ENCODE measurements at places on chromosomes 16 and 17. TPM values are rescaled to one million over a fixed set of nuclear protein-coding genes. Genes with fewer than 3 reads are reported as not detected.

- H3K4me3 ChIP-seq = no peak overlapping the region
- DNase-seq = no peak
- peaks cover 5% of the 10 kb centered on the region for H3K36me3 ChIP-seq
- peak overlapping the region; percentile 4 for H3K27ac ChIP-seq
- no peaks in the 10 kb centered on the region for H3K27me3 ChIP-seq
- H3K4me1 ChIP-seq = peaks cover 6% of the 10 kb centered on the region
Measured at GRCh38 chr17:17798010-17798556, 38.7 kb downstream of the SREBF1 start.

DNA sequence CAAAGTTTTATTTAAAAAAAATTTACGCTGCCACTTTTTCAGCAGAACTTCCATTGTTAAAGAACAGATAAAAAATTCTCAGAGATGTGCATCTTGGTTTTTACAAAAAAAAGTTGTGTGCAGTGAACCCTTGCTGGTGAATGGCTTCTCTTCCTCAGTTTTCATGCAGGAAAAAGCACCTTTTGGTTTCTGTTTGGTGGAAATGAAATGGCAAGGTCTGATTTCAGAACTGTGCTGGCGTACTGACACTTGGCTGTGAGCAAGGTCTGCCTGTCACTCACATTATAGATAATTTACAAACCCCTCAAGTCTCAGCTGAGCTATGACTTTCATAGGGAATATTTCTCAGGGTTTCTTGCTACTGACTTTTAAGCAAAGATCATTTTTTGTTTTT is 5.7 kb upstream of the SALL1 start:
- no peak for DNase-seq
- H3K4me1 ChIP-seq = peaks cover 4% of the 10 kb centered on the region
- peaks cover 54% of the 10 kb centered on the region for H3K27me3 ChIP-seq
- H3K4me3 ChIP-seq = no peak overlapping the region

GRCh38 chr16:74842413-74842812 is 67.8 kb upstream of the FA2H start:
- peaks cover 2% of the 10 kb centered on the region for H3K4me1 ChIP-seq
- H3K27ac ChIP-seq = no peak overlapping the region
- no peaks in the 10 kb centered on the region for H3K36me3 ChIP-seq
- no peak overlapping the region for H3K4me3 ChIP-seq
- DNase-seq = no peak

Gene SCNN1B
- total RNA-seq = not detected

- H3K27ac ChIP-seq = no peak overlapping the region
- H3K36me3 ChIP-seq = no peaks in the 10 kb centered on the region
- DNase-seq = no peak
- H3K4me3 ChIP-seq = no peak overlapping the region
Measured at GRCh38 chr17:65772989-65773388, 211.5 kb upstream of the AXIN2 start.

GRCh38 chr16:50530277-50531236 is 17.6 kb upstream of the NKD1 start:
- no peaks in the 10 kb centered on the region for H3K4me1 ChIP-seq
- H3K4me3 ChIP-seq = no peak overlapping the region
- no peak overlapping the region for H3K27ac ChIP-seq
- H3K27me3 ChIP-seq = peaks cover 22% of the 10 kb centered on the region
- DNase-seq = no peak

Gene OR4D1
- 0.72 TPM for total RNA-seq

- peaks cover 10% of the 10 kb centered on the region for H3K27me3 ChIP-seq
- DNase-seq = no peak
- no peak overlapping the region for H3K4me3 ChIP-seq
- H3K36me3 ChIP-seq = no peaks in the 10 kb centered on the region
- no peaks in the 10 kb centered on the region for H3K4me1 ChIP-seq
Measured at GRCh38 chr16:23290189-23291062, 11.7 kb upstream of the SCNN1B start.

DNA sequence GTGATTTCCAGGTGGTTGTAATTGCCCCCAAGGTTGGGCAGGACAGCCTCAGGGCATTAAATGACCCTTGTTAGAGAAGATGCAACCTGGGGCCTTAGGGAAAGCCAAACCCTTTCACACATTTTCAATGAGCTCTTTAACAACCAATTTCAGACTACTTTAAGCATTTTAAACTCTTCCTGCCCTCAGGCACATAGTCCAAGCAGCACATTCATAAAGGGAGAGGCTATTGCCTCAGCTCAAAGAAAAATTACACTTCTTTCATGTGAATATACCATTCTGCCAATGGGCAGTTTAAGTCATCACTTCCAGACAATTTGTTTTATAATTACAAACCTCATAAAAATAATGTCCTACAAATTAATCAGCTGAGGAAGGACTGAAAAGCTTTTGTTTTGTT is 544.5 kb downstream of the NPIPA7 start:
- no peak overlapping the region for H3K27ac ChIP-seq
- DNase-seq = no peak
- H3K4me1 ChIP-seq = no peaks in the 10 kb centered on the region
- no peaks in the 10 kb centered on the region for H3K36me3 ChIP-seq

GRCh38 chr16:25996052-25996451 is 304.3 kb downstream of the HS3ST4 start:
- H3K36me3 ChIP-seq = no peaks in the 10 kb centered on the region
- H3K4me3 ChIP-seq = no peak overlapping the region
- no peak for DNase-seq
- H3K27ac ChIP-seq = no peak overlapping the region
- no peaks in the 10 kb centered on the region for H3K4me1 ChIP-seq
- H3K27me3 ChIP-seq = peaks cover 7% of the 10 kb centered on the region

Gene DNAJA3
- total RNA-seq = 52.2 TPM

Gene DNAAF1
- not detected for total RNA-seq

Gene ZFP3
- total RNA-seq = 8.3 TPM

DNA sequence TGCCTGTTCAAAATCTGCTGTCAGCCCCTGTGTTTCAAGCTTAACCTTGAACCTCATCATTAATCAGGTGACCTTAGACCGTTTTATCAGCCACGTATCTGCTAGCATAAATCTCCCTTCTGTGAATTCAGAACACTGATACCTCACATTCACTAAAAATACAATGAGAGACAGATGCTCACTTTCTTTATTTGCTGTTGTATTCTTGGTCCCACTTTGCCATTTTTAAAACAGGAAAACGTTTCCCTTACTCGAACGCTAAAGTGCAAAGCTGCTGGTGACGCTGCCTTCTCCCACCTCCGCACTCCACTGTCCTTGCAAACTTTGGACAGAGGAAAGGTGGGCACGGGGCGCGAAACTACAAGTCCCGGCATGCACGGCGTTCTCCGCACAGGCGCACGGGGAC is 220 bp upstream of the ARHGAP44 start:
- H3K36me3 ChIP-seq = no peaks in the 10 kb centered on the region
- DNase-seq = no peak
- peaks cover 21% of the 10 kb centered on the region for H3K27me3 ChIP-seq
- peaks cover 2% of the 10 kb centered on the region for H3K4me1 ChIP-seq
- peak overlapping the region; percentile 50 for H3K4me3 ChIP-seq

DNA sequence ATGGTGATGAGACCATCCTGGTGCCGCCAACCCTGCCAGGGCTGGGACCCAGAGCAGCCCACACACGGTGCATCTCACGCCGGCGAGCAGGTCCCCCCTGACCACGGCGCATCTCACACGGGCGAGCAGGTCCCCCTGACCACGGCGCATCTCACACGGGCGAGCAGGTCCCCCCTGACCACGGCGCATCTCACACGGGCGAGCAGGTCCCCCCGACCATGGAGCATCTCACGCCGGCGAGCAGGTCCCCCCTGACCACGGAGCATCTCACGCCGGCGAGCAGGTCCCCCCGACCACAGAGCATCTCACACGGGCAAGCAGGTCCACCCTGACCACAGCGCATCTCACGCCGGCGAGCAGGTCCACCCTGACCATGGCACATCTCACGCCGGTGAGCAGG is 59.2 kb downstream of the MRM3 start:
- H3K4me1 ChIP-seq = no peaks in the 10 kb centered on the region
- no peak overlapping the region for H3K27ac ChIP-seq
- H3K4me3 ChIP-seq = no peak overlapping the region
- H3K27me3 ChIP-seq = peaks cover 16% of the 10 kb centered on the region
- H3K36me3 ChIP-seq = no peaks in the 10 kb centered on the region

GRCh38 chr16:90048347-90048722 is 28.8 kb downstream of the PRDM7 start:
- no peak overlapping the region for H3K27ac ChIP-seq
- no peak overlapping the region for H3K4me3 ChIP-seq
- H3K36me3 ChIP-seq = no peaks in the 10 kb centered on the region
- no peak for DNase-seq
- peaks cover 2% of the 10 kb centered on the region for H3K4me1 ChIP-seq
- peaks cover 17% of the 10 kb centered on the region for H3K27me3 ChIP-seq

GRCh38 chr17:8861495-8862181 is 5.8 kb downstream of the PIK3R6 start:
- peaks cover 56% of the 10 kb centered on the region for H3K4me1 ChIP-seq
- H3K27me3 ChIP-seq = no peaks in the 10 kb centered on the region
- H3K36me3 ChIP-seq = peaks cover 46% of the 10 kb centered on the region
- DNase-seq = no peak
- peak overlapping the region; percentile 69 for H3K4me3 ChIP-seq
- peak overlapping the region; percentile 81 for H3K27ac ChIP-seq

Gene RTN4RL1
- total RNA-seq = 0.22 TPM

DNA sequence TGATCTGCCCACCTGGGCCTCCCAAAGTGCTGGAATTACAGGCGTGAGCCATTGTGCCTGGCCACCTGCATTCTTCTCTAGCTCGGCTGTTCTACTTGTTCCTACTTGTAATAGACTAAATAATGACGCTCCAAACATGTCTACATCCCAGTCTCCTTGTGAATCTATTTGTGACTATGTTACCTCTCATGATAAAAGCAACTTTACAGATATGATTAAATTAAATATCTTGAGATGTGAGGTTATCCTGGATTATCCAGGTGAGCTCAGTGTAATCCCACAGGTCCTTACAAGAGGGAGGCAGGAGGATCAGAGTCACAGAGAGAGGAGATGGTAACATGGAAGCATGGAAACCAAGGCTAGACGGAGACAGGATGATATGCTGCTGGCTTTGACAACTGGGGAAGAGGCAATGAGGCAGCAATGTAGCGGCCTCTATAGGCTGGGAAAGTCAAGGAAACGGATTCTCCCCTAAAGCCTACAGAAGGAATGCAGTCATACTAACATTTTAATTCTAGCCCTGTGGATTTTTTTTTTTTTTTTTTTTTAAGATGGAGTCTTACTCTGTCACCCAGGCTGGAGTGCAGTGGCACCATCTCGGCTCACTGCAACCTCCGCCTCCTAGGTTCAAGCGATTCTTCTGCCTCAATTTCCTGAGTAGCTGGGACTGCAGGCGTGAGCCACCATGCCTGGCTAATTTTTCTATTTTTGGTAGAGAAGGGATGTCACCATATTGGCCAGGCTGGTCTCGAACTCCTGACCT is 5.0 kb upstream of the LASP1 start:
- H3K4me3 ChIP-seq = no peak overlapping the region
- H3K4me1 ChIP-seq = peaks cover 25% of the 10 kb centered on the region
- H3K27me3 ChIP-seq = no peaks in the 10 kb centered on the region
- DNase-seq = no peak
- no peak overlapping the region for H3K27ac ChIP-seq

Gene ADCY9
- total RNA-seq = 10.1 TPM

Gene MARVELD3
- total RNA-seq = not detected

Gene MYH2
- total RNA-seq = not detected

GRCh38 chr16:9012848-9013507 is 49.3 kb upstream of the USP7 start:
- DNase-seq = no peak
- peaks cover 14% of the 10 kb centered on the region for H3K27me3 ChIP-seq
- H3K4me1 ChIP-seq = peaks cover 3% of the 10 kb centered on the region
- H3K36me3 ChIP-seq = no peaks in the 10 kb centered on the region

Gene ANKRD40CL
- not detected for total RNA-seq
